ENCODE measurements at places on chromosomes 16 and 17.

GRCh38 chr17:36017799-36018198, at the start of gene CCL23:
Gene CCL23 (minus strand): TSS chr17:36017972. CDS start chr17:36017897, 75 bp downstream.
- DNase-seq: no peak

DNA sequence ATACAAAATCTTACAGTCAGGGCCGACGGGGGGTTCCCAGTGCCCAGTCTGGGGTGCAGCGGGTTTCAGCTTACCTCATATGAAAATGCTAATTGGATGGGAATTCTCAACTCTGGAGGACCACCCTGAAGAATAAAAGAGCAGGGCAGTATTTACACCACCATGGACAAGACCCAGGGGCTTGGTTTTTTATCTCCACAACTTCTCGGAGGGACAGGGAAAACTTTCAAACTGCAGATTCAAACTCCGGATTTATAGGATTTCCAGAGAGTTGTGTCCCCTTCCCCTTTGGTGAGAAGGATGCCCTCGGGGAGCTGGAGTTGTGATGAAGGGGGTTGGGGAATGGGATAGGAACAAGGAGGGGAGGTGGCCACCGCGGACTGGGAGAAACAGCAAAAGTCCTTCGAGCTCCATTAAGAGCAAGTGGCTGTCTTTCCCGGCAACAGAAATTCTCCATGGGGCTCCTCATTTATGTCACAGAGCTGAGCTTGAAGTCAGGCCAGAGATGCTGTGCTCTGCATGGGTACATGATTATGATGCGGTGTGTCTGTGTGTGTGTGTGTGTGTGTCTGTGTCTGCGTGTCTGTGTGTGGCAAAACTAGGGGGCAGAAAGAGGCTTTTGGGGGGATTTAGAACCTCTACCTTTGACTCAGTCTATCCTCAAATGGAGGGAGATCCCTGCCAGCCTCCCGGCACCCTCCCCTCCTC, 15.7 kb downstream of the FOXL1 start:
- no peak for DNase-seq

GRCh38 chr16:85384833-85385462, 228.2 kb upstream of the GSE1 start:
- DNase-seq: no peak

- no peak for DNase-seq
Measured at GRCh38 chr16:23959752-23960072, 123.9 kb downstream of the PRKCB start.

DNA sequence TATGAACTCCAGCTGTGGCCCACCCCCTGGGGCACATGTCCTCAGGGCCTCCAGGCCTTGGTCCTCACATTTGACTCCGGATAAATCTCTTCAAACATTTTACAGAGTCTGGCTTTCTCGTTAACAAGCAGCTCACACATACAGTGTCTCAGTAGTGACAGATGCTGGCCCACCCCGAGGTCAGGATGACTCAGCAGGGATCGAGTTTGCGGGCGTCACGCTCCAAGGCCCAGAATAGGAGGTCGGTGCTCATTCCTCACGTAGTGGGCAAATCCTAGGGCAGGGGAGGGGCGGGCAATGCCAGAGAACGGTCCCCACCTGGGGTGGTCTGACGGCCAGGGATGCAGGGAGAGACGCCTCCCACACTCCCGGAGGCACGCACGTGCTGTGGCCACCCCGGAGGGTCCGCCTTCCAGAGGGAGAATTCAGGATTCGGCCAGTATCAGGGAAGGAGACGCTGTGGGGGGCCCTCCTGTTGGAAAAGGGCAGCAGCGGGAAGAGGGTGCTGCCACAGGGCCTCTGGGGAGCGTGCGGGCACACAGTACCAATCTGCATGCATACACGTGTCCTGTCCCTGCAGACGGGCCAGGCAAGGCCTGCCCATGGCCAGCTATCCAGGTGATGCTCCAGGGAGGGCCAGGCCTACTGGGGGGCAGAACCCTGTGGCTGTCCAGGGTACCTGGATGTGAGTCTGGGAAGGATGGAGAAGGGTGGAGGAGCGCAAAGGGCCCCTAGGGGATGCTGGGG, 8.6 kb downstream of the SLC7A5 start:
- DNase-seq: no peak

GRCh38 chr17:4519361-4519788, 20.7 kb downstream of the SPNS2 start:
- no peak for DNase-seq

- no peak for DNase-seq
Measured at GRCh38 chr17:47276868-47277267, 23.2 kb downstream of the ITGB3 start.
